Stimulated activated memory B cell treated with anti-CD40 and anti-IgM and Interleukin-4, amounts not matched to agents 10 μg/mL and 1 μg/mL and 100 μg/mL, for 72 hours (primary cell): ENCODE measurements at places on chromosomes 11 and 22.

- ATAC-seq: no peak
Observed at GRCh38 chr11:114256967-114257286, 39.3 kb upstream of the NNMT start.

DNA sequence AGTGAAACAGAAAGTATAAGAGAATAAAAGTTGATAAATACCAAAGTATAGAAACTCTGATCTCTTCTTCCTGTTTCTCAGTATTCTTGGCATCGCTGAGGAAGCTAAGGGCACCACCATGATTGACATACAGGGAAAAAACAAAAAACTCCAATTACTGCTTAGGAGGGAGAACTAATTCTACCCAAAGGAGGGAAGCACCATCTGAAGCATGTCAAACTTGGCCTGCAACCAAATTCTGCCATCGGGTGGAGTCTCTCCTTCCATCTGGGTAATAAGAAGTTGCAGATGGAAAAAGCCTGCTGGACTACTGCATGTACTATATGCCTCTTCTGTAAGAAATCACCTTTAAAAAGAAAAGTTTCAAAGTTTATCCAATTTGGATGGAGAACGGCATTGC lies 30.5 kb upstream of the PPP2R1B start:
- no peak for ATAC-seq

DNA sequence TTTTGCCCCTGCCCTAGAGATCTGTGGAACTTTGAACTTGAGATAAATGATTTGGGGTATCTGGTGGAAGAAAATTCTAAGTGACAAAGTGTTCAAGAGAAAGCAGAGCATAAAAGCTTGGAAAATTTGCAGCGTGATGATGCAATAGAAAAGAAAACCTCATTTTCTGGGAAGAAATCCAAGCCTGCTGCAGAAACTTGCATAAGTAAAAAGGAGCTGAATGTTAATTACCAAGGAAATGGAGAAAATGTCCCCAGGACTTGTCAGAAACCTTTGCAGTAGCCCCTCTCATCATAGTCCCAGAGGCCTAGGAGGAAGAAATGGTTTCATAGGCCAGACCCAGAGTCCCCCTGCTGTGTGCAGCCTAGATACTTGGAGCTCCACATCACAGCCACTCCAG lies 686.9 kb downstream of the FAM181B start:
- no peak for ATAC-seq

DNA sequence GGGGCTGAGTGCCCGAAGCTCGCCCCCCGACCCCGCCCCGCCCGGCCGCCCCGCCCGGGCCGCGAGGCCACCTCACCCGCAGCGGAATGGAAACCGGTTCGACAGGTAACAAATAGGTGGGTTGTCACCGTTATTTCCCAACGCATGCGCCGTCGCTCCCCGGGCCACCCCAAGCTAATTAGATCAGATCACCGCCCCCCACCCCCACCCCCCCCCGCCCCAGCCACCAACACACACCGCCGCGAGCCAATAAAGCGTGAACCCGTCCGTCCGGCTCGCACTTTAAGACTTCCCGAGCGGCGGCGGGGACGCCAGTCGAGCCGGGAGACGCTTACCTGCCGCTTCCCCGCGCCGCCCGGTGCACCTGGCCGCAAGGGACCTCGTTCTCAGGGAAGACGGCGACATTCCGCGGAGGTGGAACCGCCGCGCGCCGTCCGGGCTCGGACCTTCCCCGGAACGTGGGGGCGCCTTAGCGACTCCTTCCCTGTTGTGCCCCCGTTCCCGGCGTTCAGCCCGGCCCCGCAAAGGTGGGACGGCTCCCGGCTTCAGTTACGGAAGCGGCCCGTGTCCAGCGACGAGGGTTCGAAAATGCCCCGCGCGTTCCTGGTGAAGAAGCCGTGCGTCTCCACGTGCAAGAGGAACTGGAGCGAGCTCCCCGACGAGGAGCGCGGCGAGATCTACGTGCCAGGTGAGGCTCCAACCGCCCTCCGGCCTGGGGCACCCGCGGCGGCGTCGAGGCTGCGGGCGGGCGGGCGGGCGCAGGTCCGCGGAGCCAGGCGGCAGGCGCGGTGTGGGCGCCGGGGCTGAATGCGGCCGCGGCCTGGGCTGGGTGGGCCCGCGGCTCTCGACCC lies at the start of gene OVOL1:
OVOL1 (plus strand) TSS at position 278 of the 851 bp plus-strand sequence; CDS start at position 589, 311 bp downstream.
- ATAC-seq: no peak

GRCh38 chr11:118109231-118109630 lies 22.5 kb upstream of the SMIM35 start:
- ATAC-seq: no peak

DNA sequence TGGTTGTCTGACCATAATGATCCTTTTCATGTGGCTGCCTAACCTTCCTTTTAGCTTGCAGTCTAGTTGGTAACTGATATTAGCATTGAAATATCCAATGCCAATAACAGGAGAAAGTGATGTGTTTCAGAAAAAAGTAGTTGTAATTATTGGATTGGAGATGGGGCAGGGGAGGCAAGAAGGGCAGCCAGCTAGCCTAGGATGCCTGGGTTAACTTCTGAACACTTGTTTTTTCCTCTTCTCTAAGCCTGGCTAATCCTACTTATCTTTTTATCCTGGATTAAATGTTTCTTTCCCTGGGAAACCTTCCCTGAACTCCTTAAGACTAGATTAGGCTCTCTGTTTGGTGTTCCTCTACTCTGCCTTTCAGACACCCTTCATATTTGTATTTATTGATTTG lies 380.2 kb downstream of the TMEM135 start:
- no peak for ATAC-seq

GRCh38 chr22:36541831-36542411 lies 13.0 kb upstream of the EIF3D start:
- no peak for ATAC-seq

GRCh38 chr22:18968011-18968749 lies 32.1 kb upstream of the PRODH start:
- ATAC-seq: no peak

- ATAC-seq: no peak
Observed at GRCh38 chr11:121671283-121672168, 218.8 kb upstream of the SORL1-AS1 start.
